ENCODE measurements at places on chromosomes 2 and 18.

DNA sequence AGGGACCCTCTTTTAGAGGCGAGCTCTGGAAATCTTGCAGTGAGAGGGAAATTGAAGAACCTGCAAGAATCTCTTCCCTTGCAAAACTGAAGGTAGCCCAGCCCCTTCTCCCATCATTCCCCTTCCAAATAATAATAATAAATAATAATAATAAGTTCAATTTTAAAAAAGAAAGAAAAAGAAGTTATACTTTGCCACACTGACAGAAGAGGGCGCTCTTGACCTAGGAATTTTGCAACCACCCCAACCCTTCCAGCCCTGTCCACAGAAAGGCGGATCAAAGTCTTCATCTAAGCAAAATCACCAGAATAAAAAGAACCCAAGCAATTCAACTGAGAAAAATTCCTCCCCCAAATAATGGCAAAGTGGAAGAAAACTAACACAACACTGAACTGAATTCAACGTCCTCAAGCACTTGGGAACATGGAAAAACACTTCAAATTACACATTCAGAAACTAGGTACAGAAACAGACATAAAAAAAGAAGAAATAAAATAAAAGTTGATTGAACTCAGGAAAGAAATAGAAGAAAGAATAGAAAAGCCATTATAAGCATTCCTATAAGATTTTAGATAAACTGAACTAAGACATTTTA lies 98.9 kb upstream of the GLS start:
- DNase-seq = no peak

DNA sequence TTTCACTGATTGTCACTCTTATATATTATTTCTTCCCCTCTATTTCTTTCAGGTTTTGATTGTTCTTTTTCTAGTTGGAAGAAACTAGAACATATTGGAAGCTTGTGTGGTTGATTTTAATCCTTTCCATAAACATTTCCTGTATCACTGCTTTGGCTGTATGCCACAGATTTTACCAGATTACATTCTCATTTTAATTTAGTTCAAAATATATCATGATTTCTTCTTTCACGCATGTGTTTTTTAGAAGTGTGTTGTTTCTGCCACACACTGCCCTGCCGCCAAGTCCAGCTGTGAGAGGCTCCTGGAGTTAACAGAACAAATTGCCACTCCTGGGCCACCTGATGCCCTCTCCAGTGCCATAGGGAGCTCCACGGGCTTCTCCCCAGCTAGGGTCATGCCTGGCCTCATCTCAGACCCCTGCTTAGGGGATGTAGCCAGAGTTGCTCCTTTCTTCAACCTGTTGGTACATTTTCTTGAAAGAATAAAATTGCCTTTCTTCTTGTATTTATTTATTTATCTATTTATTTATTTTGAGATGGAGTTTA lies 206.2 kb upstream of the COPS8 start:
- no peak for DNase-seq

DNA sequence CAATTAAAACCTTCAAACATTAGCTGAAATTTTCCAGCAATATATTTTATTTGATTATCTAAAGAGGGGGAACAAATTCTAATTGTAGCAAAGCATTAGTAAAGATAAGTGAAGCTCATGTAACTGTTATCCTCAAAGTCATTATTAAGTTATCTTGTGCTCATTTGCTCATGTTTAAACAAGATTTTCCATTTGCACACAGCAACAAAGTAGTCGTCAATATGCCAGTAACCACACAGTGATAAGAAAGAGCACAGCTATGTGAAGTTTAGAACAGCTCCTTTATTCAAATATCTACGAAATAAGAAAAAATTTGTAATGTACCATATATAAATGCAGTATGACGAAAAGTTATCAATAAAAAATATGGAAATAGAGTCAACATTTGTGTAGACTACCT lies 159.5 kb downstream of the ERBB4 start:
- no peak for DNase-seq

DNA sequence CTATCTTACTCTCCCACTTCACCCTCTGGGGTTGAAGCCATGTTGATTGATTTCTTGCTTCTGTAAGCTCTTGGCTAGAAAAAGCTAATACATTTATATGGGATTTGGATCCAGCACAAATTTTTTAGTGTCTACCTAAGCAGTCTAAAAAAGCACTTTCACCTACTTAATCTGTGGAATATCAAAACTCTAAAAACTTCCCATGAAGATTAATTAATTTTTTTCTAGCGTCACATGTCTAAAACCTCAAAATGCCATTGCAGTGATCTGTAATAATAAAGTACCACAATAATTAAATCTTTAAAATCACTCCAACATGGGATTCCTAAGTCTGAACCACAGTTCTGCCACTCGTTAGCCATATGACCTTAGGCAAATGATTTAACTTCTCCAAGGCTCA lies 180.1 kb downstream of the EN1 start:
- no peak for DNase-seq
